Heart left ventricle (tissue), 16 donors: ENCODE measurements at places on chromosomes 12 and 14. TPM values are rescaled to one million over a fixed set of nuclear protein-coding genes. Genes with fewer than 3 reads are reported as not detected.
A peak's percentile ranks its signal among the peaks of the same experiment; 100 is the strongest.

- peak; percentile 88 for DNase-seq
These were observed 48.9 kb upstream of the DLK1 start for GRCh38 chr14:100677554-100678468.

GRCh38 chr14:100403105-100403504, 80.0 kb downstream of the SLC25A47 start:
- no peak for DNase-seq

GRCh38 chr12:131867471-131867870, 27.0 kb upstream of the ULK1 start:
- no peak for DNase-seq

DNA sequence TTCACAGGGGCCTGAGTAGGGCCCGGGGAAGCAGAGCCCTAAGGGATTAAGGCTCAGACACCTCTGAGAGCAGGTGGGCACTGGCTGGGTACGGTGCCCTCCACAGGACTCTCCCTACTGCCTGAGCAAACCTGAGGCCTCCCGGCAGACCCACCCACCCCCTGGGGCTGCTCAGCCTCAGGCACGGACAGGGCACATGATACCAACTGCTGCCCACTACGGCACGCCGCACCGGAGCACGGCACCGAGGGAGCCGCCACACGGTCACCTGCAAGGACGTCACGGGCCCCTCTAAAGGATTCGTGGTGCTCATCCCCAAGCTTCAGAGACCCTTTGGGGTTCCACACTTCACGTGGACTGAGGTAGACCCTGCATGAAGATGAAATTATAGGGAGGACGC, 7.1 kb downstream of the LTBR start:
- DNase-seq, result no peak

GRCh38 chr12:131363393-131363792, 347.5 kb upstream of the SFSWAP start:
- no peak for DNase-seq

GRCh38 chr12:93895089-93895445, 217.9 kb downstream of the CRADD start:
- no peak for DNase-seq

DNA sequence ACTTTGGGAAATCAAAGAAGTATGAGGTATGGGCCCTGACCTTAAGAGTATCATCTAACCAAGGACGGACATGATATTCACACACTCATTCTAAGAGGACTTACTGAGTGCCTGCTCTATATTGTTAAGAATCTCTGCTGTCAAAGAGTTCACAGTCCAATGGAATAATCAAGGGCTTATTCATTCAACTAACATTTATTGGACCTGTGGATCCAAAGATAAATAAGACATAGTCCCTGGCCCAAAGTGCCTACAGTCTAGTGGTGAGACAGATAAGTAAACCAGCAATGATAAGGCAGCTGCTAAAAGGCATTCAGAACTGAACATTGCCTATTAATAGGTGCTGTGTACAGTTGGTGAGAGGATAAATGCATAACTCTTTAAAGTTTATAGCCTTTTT, 11.0 kb downstream of the WDR20 start:
- DNase-seq, result no peak

- DNase-seq, result no peak
These were observed 167.7 kb downstream of the CALM1 start for GRCh38 chr14:90564496-90564895.

DNA sequence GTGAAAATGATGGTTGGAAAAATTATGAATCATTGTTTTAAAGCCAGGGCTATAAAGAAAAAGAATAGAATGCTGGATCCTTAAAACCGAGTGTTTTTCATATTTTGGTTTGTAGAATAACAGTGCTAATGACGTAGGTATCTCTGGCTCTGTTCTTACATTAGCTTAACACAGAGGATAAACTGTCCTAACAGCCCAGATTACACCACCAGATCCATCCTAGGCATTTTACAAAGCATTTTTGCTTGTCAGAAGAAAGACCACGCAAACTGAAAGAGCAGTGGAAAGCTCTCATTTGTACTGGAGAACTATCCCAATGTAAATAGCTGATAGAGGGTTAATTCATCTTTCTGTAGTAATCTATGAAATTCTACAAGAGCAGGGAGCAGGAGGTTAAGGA, 13.6 kb downstream of the IFT81 start:
- DNase-seq, result no peak

Gene EID3
- 1.6 TPM for polyA plus RNA-seq

DNA sequence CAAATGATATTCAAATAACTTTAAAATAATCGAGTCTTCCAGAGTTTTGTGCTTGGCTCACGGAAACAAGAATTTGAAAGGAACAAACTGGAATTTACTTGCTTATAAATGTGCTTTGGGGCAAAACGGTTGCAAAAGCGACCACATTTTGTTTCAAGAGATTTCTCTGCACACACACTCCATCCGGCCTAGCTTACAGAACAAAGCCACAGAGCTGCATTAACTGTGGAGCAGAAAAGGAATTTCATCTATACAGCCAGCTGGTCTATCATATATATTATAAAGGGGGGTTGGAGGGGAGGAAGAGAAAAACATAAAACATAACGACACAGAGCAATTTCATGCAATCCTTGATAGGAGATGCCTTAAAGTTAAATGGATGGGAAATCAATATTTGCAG, 153.0 kb downstream of the MYRFL start:
- DNase-seq, result no peak

Gene TTC8
- 4.5 TPM for polyA plus RNA-seq
